ENCODE measurements at places on chromosomes 2 and 18.

GRCh38 chr18:8741532-8741931 is 36.2 kb downstream of the MTCL1 start:
- no peak for DNase-seq

DNA sequence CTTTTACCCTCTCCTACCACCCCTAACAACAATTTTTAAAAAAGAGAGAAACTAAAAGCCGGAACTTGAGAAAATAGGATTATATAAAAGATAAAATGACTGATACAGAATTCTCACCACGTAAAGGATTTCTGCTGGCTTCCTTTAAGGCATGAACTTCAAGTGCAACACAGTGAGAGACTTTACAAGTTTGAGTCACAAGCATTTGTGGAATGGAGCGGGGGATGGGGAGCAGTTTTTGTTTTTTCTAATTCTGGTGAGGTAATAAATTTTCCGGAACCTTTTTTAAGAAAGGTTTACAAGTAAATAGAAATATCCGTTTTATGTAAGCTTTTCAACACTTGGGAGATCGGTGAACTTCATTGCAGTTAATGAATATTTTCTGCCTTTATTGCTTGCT is 1.8 kb upstream of the CDH2 start:
- DNase-seq: no peak

- DNase-seq: peak; percentile 35
Observed at GRCh38 chr2:98039085-98039756, 43.5 kb upstream of the TMEM131 start.

GRCh38 chr2:98734823-98735260 is 3.9 kb upstream of the MGAT4A start:
- no peak for DNase-seq

- DNase-seq: no peak
Observed at GRCh38 chr2:23387845-23388244, 2.9 kb downstream of the KLHL29 start.

GRCh38 chr2:50612306-50612705 is 419.6 kb downstream of the NRXN1 start:
- DNase-seq: no peak

DNA sequence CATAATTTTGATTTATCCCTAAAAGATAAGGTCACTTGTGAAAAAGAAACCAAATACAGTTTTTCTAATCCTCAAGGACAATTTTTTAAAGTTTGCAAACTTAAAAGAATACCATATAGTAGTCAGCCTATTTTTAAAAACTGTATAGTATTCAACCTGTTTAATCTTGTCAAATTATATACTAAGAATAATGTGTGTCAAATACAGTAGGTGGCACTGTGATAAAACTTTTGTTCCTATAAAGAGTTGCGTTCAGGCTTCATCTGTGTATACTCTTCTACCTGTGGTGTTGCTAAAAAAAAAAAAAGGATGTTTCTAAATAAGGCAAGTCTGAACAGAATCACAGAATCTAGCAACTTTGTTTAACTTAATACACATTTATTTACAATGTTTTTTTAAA is 68.6 kb downstream of the CCDC138 start:
- DNase-seq: no peak

DNA sequence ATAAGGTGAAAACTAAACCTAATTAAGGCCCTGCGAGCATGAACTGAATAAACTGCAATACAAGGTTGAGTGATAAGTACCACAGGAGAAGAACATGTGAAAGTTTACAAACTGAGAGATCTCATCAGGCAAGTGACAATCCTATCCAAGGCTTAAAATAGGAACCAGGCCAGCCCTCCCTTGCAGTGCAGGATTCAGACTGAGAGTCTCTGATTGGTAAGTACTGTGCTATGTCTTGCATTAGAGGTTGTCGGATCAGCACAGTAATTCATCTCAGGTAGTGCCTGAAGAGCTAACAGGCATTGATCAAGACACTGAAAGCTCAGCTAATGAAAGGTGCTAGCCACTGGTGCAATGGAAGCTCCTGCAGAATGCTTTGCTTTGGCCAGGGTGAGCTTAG is 801.7 kb upstream of the ID2 start:
- no peak for DNase-seq

DNA sequence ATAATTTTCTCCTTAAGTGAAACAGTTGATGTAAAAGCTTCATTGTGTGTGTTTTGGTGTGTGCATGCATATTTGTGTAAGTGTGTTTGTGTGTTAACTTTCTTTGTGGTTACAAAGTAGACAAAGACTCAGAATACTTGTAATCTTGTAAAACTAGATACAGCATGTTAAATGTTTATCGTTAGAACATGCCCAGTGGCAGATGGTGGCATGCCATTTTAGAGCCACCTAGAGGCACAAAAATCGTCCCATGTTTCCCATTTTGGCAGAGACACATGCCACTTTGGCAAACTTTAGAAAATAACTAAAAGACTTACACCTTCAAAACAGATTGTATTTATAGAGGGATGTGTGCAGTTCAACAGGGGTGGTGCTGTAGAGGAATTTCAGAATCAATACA is 224.1 kb downstream of the LRP1B start:
- DNase-seq: no peak

DNA sequence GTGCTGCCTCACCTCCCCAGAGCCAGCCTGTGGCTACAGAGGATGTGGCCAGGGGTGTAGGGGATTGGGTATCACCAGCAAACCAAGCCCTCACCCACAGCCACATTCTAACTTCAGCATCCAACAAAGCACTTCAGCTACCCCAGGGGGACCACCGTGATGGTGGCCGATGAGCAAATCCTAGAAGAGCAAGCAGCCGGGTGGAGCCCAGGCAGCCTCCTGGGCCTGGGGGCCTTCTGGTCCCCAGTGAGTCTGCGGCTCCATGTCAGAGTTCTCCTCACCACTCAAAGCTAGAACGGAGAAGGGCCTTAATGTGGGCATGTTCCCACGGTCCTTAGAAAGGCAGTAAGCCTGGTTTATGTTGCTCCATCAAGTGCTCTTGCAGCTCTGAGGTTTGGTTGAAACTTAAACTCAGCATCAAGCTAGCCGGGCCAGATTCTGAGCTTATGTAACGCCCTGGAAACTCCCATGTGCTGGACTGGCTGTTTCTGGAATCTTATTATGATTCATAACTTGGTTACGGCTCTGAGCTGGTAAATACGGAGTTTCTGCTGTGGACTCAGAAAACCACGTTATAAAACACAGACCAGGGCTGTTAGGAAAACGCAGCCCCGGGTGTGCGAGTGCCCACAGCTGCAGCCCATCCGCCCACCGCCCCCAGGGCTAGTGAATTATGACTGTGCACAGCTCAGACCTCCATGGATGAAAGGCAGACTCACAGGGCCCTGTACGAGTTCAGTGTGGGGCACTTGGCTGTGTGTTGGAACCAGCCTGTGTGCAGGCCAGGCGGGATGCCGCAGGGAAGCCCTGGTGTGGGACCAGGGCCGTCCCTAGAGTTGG is 99.8 kb downstream of the SEPTIN10 start:
- DNase-seq: no peak

DNA sequence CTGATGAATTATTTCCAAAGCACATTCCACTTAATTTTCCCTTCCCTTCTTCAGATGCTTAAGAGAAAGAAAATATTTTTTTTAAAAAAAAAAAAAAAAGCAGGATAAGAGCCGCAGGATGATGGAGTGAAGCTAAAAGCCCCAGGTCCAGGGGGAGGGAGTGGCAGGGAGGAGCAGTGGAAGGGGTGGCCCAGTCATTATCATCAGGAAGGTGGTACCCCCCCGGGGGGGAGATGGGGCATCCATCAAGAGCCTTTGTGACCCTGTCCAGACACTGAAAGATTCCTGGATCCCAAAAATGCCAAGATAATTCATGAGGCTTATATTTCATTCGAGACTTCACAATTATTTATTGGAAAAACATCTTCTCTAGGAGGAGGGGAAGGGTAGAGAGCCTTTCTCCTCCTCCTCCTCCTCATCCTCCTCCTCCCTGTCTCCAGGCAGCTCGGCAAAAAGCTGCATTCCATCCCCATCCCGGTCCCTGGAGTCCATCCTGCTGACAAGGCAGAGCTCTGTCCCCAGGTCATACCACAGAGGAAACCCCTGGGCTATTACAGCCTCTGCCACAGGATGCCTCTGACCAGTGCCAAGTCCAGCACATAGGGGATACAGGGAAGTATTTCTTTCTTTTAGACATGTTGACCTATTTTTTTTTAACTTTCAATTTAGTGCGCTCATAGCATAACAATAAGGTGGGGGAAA is 125.3 kb downstream of the TWIST2 start:
- no peak for DNase-seq

- no peak for DNase-seq
Observed at GRCh38 chr2:128786316-128786715, 467.6 kb upstream of the HS6ST1 start.

- DNase-seq: no peak
Observed at GRCh38 chr18:76382275-76382674, 112.8 kb downstream of the ZNF516 start.

DNA sequence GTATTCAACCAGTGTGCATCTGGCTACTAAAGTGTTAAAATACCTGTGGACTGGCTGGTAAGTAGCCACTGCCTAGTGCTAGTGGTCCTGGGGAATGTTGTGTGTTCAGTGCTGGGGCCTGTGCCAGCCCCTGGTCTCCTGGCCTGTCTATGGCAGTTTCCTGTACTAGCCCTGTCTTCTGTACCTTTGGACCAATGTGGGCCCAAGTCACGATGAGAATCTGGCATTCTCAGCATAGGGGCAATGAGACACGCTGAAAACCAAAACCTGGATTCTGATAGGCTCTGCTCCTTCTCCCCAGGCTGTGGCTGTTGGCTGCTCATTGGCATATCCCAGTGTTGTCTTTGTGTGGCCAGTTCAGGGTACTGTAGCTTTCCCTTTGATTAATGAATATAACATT is 170.4 kb downstream of the PTPRM start:
- DNase-seq: no peak

GRCh38 chr2:236177604-236177966 is 9.4 kb upstream of the GBX2 start:
- DNase-seq: no peak

DNA sequence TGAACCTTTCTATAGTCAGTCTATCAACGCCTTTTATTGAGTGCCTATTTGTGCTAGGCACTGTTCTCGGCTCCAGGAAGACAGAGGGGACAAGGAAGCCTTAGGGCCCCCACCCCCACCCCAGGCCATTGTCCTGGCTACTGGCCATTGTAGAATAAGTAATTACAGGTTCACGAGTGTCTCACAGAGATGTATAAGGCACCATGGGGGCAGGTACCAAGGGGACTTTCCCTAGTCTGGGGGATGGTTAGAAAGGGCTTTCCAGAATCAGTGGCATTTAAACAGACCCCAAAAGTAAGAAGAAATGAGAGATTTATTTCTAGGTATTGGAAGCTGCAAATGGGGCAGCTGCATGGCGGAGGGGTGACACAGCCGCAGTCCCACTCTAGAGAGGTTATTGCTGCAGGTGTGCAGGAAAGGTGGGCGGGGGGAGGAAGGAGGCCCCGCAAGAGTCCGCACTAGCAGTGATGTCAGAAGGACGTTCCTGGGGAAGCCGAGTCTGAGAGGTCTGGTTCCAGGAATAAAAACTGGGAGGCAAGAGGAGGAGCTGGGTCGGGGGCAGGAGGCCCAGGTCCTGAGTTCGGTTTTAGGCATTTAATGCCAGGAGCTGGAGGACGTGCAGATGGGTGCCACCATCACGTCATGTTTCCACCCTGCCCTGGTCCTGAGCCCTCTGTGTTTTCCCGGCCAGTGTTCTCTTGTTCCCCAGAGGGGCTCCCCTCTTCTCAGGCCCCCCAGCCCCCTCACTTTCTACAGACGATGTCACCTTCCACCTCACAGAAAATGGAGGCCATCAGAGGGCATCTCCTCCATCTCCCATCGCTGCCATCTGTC is 30.5 kb downstream of the FOSL2 start:
- DNase-seq: no peak

- no peak for DNase-seq
Observed at GRCh38 chr2:142758973-142759372, 118.5 kb upstream of the KYNU start.

DNA sequence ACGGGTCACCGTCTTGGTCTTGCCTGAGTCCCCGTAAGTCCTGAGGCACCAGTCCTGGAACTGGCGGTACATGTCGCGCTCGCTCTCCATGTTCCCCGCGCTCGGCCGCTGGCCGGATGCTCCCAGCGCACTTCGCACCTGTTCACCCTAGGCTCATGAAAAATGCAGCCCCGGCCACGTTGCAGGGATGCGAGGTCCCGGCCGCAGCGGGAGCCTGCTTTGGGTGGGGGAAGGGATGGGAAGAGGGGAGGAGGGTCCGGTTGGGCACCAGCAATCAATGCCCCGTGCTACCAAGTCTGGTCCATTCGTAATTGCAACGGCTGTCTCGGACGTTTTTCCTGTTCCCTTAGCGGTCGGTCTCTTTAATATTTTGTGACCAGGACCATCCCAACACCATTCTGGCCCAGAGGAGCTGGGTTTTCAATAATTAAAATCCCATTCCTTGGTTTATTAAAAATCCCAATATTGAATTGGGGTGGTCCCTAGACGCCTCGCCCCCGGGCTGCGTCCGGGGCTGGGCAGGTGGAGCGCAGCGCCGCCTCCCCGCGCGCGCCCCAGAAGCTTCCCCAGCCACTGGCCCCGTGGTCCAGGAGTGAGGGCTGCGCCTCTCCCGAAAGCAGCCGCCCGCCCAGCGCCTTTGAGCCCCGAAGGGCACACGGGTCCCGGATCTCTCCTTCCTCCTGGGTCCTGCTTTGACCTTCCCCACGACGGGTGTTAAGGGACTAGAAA is 1.4 kb downstream of the NOL4 start:
- no peak for DNase-seq

- no peak for DNase-seq
Observed at GRCh38 chr18:50748243-50749229, 71.3 kb downstream of the MRO start.

GRCh38 chr2:173513107-173513727 is 158.5 kb downstream of the CDCA7 start:
- no peak for DNase-seq

DNA sequence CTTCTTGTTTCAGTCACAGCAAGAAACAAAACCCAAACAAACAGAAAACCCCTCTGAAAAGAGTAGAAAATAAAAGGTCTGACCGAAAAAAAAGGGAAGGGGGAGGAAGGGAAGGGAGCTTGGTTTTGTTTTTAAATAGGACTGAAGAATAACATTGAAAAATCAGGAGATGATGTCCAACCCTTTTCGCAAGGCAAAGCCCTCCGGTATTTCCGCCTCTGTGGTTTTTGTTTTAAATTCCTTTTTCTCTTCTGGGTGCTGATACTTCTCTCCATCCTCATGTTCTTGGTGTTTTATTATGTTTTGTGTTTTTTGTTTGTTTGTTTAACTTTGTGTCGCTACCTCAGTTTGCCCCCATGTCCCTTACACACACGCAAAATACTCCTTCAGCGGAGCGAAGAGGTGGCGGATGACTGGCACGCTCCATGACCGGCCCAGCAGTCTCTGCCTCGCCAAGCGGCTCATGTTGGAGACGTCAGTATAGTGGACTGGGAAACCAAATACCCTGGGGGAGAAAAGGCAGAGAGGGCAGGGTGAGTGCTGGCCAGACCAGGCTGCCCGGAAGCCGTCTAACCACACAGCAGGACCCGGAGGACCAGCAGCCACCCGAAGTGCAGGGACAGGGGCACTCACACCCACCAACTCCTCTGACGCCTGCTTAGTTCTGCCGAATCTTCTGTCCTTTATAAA is 65.7 kb upstream of the POMC start:
- DNase-seq: no peak

GRCh38 chr2:141957321-141957720 is 173.5 kb downstream of the LRP1B start:
- DNase-seq: no peak

- DNase-seq: no peak
Observed at GRCh38 chr2:71799013-71799575, 345.7 kb downstream of the DYSF start.

Measured in memory B cell (primary cell).